Stimulated activated CD8-positive, alpha-beta memory T cell treated with anti-CD3 and anti-CD28 coated beads, Interleukin-4, amount 100 ng/mL, for 1 hour (primary cell): ENCODE measurements at places on chromosomes 11 and 22.
A peak's percentile ranks its signal among the peaks of the same experiment; 100 is the strongest.

- DNase-seq: no peak
These were observed 133 bp downstream of the MYH9 start for GRCh38 chr22:36387709-36387958.

DNA sequence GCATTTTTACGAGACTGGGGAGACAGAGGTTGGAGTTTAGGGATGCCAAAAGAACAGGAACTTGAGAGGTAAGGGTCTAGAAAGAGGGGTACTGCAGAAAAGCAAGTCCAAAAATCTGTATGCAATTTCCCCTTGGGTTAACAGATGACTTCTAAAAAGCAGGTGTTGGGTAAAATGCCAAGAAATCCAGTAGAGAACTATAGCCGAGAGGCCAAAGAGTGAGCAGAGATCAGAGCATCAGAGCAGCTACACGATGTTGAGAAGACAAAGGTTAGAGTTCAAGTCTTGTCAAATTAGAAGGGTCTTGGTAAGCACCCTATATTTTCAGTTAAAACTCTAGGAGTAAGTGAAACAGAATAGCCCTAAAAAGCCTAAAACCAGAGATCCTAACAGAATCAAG lies 145.2 kb downstream of the FCHSD2 start:
- no peak for DNase-seq

- no peak for DNase-seq
These were observed 30.1 kb downstream of the RCN1 start for GRCh38 chr11:32121012-32121411.

DNA sequence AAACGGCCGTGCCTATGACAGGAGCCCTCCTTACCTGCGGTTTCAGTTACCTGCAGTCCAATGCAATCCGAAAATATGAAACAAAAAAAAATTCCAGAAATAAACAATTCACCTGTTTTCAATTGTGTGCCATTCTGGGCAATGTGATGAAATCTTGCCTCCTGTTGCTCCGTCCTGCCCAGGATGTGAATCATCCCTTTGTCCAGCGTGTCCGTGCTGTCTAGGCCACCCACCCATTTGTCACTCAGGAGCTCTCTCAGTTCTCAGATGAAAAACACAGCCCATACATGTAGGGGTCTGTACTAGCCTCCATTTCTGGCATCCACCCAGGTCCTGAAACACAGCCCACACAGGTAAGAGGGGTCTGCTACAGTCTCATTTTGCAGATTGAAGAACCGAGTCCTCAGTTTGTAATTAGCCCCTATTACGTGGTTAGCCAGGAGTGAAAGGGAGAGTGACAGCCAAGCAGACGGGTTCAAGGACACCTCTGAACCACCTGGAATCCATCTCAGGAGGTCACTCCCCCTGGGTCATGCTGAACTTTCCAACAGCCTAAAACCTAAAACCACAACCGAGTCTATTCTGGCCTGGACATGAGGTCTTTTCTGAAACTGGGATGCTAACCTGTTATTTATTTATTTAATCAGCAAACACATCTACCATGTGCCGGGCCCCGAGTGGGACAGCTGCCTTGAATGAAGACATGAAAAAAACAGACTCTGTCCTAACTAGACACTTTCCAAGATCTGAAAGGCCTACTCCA lies 317.2 kb downstream of the SHANK2 start:
- DNase-seq: no peak

DNA sequence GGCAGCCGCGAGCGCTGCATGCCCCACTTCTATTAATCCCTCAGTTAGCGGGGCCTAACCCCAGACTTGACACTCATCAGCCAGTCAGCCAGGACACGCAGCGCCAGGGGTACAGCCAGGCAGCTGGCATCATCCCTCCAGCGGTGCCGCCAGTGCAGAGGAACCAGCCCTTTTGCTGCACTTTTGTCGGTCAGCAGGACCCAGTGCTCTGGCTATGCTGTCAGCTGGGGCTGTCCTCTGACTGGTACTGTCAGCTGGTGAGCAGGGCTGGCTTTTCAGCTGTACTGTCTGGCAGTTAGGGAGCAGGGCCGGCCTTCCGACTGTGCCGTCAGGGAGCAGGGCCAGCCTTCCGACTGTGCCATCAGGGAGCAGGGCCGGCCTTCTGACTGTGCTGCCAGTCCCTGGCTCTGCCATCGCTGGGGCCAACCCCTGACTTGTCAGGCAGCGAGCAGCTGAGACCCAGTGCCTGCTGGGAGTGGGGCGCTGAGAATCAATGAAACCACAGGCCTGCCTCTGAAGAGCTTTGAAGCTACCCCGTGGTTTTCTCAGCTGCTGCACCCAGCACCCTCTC lies 115.4 kb downstream of the KIAA1671 start:
- DNase-seq: peak; percentile 58

DNA sequence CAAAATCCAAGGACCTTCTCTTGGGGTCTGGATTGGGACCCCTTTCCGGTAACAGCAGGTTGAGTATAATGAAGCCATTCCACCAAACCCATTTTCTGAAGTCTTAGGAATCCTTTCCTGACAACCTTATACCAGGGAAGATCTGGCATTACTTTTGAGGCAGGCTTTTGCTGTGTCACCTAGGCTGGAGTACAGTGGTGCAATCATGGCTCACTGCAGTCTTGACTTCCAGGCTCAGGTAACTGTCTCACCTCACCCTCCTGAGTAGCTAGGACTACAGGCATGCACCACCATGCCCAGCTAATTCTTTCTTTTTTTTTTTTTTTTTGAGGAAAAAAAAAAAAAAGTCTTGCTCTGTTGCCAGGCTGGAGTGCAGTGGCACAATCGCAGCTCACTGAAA lies 55.8 kb upstream of the TREH start:
- no peak for DNase-seq
